ENCODE measurements at places on chromosomes 2 and 18. TPM values are rescaled to one million over a fixed set of nuclear protein-coding genes. Genes with fewer than 3 reads are reported as not detected.

Gene ATG4B
- total RNA-seq: 14.4 TPM

Gene DYNAP
- total RNA-seq: not detected

Gene UGT1A5
- not detected for total RNA-seq

Gene ZNF532
- total RNA-seq: 81.2 TPM

Gene AGXT
- total RNA-seq: not detected

Gene SERPINB4
- total RNA-seq: not detected

Gene FLACC1
- not detected for total RNA-seq

DNA sequence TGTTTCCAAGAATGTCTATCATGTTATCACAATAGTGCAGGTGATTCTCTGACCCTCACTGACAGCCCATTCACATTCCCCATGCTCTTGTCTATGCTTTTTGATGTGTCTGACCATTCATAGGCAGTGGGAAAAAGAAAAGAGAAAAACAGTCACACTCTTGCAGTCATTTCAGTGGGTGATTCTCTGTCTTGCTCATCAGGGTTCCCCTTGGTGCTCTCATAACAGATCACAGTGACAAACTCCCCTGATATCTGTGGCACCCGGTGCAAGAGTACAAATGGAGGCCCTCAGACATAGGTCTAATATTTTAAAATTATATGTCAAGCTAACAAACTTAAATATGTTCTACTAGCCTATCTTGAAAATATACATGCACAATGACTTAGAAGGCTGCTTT is 72.7 kb upstream of the PPP1CB start:
- H3K36me3 ChIP-seq: no peaks in the 10 kb centered on the region

- H3K4me1 ChIP-seq: no peaks in the 10 kb centered on the region
- no peaks in the 10 kb centered on the region for H3K27me3 ChIP-seq
- H3K36me3 ChIP-seq: no peaks in the 10 kb centered on the region
- no peak for DNase-seq
Measured at GRCh38 chr18:986552-986951, 81.9 kb downstream of the ADCYAP1 start.

DNA sequence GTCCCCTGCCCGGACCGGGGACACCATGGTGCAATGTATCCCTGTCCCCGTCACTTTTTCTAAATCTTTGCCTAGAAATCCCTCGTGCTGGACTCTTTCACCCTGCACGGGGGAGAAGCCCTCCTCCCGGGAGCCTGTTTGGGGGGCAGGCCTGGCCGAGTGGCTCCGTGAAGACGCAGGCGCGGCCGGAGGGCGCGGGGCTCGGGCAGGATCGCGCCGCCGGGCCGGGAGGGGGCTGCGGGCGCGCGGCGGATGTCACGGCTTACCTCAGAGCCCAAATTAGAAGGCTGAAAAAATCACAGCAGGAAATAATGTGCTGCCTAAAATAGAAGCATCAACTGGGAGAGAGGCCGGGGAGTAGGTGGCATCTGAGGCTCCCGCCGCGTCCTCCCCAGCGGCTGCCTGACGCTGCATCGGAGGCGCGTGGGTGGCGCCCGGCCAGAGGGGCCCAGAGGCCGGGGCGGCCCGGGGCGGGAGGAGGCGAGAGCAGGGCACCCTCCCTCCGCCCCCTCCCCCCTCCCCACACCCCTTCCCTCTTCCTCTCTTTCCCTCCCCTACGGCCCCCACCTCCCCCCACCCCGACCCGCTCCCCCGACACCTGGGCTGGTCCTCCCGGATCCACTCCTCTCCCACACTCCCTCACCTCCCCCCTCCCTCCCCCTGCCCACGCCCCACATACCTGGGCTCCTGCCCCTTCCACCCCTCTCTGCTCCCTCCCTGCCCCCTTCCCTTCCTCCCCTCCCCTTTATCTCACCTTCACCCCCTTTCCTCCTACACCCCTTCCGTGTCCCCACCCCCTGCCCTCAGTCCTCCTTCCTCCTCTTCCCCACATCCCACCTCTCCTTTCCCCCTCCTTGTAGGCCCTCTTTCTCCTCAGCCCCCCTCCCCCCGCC is 51.9 kb downstream of the SLC4A1AP start:
- H3K36me3 ChIP-seq: no peaks in the 10 kb centered on the region
- H3K4me3 ChIP-seq: peak overlapping the region; percentile 25
- DNase-seq: peak; percentile 69

GRCh38 chr2:20433946-20434553 is 12.8 kb upstream of the RHOB start:
- H3K27me3 ChIP-seq: no peaks in the 10 kb centered on the region
- peak; percentile 7 for DNase-seq

DNA sequence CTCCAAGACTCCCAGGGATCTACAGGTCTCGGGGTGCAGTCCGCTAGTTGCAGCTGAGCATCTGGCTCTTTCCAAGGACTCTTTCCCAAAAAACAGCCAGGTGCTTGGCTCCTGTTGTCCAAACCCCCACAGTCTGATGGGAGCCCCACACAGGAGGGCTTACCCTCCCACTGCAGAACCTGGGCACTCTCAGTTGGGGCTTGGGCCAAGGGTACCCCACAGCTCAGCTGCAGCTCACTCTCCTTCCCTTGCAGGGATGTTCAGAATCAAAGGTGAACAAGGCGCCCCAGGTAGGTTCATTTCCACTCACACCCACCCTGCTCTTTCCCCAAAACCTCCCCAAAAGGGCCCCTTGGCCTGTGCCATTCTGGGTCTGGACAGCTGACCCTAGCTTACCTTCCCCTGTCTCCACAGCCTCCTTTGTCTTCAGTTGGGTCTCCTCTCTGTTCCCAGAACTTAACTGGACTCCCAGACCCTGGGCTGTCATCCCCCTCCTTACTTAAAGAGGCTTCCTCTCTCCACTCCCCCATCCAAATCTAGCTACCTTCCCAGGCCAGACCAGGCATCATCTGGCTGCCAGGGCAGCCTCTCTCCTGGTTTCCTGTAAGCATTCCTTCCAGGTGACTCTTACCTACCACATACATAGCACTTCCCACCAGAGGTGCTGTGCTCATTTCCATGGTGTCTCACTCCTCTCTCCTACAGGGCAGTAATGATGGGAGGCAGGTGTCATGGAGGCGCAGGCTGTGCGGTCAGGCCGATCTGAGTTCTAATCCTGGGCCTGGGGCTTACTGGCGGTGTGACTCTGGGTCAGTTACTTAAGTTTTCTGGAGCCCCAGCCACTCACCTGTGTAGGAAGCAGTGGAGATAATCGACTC is 29.5 kb downstream of the MARCO start:
- H3K4me1 ChIP-seq: no peaks in the 10 kb centered on the region
- H3K36me3 ChIP-seq: no peaks in the 10 kb centered on the region
- H3K27me3 ChIP-seq: no peaks in the 10 kb centered on the region
- H3K4me3 ChIP-seq: no peak overlapping the region

DNA sequence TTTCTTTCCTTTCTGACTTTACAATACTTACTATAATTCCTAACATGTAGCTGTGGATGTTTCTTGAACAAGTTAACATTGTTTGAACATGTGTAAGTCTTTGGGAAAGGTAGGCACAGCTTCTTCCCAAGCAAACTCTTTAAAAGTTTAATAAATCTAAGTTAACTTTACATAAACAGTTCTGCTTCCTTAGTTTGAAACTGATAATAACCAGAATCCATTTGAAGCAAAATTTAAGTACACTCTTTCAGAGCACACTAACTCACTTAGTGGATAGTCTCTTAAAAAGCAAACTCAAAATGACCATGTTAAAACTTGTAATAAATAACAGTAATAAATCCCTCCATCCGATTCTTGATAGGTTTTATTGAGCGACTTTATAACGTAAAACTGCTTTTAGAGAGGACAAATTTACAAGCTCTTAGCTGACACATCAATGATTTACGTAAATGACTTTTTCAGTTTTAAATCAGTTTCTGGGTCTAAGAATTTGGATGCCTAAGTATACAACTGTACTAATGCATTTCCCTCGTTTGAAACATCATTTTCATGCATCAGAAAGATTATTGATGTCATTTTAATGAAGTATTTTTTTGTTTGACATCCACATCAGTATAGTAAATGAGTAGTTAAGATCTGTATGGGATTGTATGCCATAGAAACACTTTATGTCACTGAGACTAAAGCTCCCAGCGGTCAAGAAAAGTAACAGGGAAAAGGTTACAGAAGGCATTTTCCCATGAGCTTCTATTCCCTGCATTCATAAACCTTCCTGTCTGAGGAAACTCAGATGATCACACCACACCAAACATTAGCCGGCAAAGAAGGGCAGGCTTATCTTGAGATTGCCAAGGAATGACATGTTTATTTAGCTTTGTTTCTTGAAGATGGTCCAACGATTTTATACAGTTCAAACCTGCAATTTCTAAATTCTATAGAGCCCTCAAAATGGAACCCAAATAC is 67.5 kb downstream of the PDE1A start:
- H3K36me3 ChIP-seq: no peaks in the 10 kb centered on the region
- no peaks in the 10 kb centered on the region for H3K27me3 ChIP-seq
- H3K27ac ChIP-seq: peak overlapping the region; percentile 73
- DNase-seq: no peak
- H3K4me3 ChIP-seq: no peak overlapping the region
- no peaks in the 10 kb centered on the region for H3K4me1 ChIP-seq

DNA sequence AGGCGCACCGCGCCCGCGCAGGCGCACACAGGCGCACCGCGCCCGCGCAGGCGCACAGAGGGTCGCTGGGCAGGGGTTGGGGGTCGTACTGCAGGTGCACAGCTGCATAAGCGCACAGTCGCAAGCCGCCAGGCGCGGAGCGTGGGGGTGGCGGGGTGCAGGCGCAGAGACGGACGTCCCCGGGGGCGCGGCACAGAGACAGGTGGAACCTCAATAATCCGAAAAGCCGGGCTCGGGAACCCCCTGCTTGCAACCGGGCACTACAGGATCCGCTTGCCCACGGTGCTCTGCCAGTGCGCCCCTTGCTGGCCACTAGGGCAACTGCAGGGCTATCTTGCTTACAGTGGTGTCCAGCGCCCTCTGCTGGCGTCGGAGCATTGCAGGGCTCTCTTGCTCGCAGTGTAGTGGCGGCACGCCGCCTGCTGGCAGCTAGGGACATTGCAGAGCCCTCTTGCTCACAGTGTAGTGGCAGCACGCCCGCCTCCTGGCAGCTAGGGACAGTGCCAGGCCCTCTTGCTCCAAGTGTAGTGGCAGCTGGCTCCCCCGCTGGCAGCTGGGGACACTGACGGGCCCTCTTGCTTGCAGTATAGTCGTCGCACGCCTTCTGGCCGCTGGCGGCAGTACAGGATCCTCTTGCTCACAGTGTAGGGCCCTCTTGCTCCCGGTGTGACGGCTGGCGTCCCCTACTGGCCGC is 34.9 kb downstream of the FAM110C start:
- DNase-seq: peak; percentile 59
- H3K36me3 ChIP-seq: no peaks in the 10 kb centered on the region
- no peak overlapping the region for H3K27ac ChIP-seq
- no peak overlapping the region for H3K4me3 ChIP-seq
- H3K27me3 ChIP-seq: no peaks in the 10 kb centered on the region

DNA sequence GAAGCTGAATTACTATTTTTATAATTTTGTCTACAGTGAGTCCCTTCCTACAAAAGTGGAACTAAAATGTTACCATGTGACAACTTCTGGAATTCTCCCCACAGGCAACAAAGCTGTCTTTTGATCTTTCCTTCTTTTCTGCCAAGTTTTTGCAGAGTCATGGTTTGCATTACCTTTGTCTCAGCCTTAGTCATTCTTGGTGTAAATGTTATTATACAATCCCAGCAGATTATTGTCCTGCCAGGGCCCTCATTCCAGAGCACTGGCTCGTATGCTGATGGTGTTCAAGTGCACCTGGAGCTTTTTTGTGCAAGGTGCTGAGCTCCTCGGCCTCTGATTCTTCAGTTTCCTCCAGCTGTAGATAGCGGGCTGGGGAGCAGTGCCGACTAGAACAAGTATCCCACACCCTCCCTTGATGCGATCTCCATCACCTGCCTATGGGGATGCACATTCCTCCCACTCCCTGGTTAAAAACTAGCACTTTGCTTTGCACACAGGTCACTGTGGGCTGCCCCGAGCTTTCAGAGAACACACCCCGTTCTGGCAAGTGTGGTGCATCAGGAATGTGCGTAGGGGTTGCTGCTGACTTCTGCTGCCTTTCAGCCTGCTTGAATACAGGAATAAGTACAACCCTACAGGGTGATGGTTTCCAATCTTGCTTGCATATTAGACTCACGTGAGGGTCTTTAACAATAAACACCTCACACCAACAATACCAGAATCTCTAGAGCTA is 263.6 kb downstream of the RNF144A start:
- no peak overlapping the region for H3K4me3 ChIP-seq
- H3K36me3 ChIP-seq: no peaks in the 10 kb centered on the region
- H3K27me3 ChIP-seq: no peaks in the 10 kb centered on the region
- no peaks in the 10 kb centered on the region for H3K4me1 ChIP-seq
- H3K27ac ChIP-seq: no peak overlapping the region
- DNase-seq: no peak

GRCh38 chr18:65091744-65092329 is 659.0 kb upstream of the CDH7 start:
- no peaks in the 10 kb centered on the region for H3K4me1 ChIP-seq
- H3K27me3 ChIP-seq: no peaks in the 10 kb centered on the region
- no peaks in the 10 kb centered on the region for H3K36me3 ChIP-seq
- no peak overlapping the region for H3K4me3 ChIP-seq
- no peak overlapping the region for H3K27ac ChIP-seq
- no peak for DNase-seq

GRCh38 chr18:34544930-34545329 is 165.2 kb upstream of the DTNA start:
- no peak for DNase-seq
- no peak overlapping the region for H3K27ac ChIP-seq
- H3K4me3 ChIP-seq: no peak overlapping the region
- no peaks in the 10 kb centered on the region for H3K4me1 ChIP-seq
- no peaks in the 10 kb centered on the region for H3K36me3 ChIP-seq

GRCh38 chr2:42028571-42029148 is 19.2 kb upstream of the PKDCC start:
- peak; percentile 51 for DNase-seq
- H3K27me3 ChIP-seq: no peaks in the 10 kb centered on the region
- H3K4me3 ChIP-seq: no peak overlapping the region
- H3K36me3 ChIP-seq: no peaks in the 10 kb centered on the region
- peak overlapping the region; percentile 32 for H3K27ac ChIP-seq

DNA sequence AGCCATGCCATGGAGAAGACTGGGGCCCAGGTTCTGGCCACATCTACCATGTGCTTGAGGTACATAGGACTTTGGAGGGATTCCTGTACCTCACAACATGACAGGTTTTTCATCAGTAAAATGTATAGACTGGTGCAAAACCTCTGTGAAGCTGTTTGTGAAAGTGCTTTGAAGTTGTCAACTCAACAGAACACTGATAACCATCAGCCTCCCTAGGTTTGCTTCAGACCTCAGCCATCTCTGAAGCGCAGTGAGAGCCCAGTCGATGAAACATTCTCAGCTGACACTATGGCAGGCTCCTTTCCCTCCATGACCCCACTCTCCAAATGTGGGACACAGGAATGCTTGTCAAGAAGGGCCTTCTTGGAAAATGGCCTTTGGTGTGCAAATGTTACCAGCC is 38.6 kb downstream of the STK25 start:
- H3K27ac ChIP-seq: no peak overlapping the region
- no peaks in the 10 kb centered on the region for H3K4me1 ChIP-seq
- no peaks in the 10 kb centered on the region for H3K36me3 ChIP-seq
- no peaks in the 10 kb centered on the region for H3K27me3 ChIP-seq

DNA sequence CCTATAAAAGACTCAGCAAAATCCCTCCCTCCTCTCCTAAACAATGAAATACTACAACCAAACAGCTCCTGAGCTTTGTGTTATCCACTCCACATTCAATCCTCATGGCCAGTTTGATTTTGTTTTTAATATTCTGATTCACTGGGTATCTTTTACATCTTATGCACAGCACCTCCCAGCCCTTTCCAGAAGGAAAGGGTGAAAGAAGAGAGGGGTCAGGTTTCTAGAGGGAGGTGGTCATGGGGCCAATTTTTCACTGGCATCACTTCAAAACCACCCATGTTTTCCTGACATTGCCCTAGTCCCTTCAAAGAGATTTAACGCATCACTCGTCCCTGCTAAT is 315.6 kb downstream of the LPIN1 start:
- DNase-seq: no peak
- H3K27me3 ChIP-seq: no peaks in the 10 kb centered on the region
- H3K36me3 ChIP-seq: no peaks in the 10 kb centered on the region
- no peak overlapping the region for H3K4me3 ChIP-seq
- H3K4me1 ChIP-seq: no peaks in the 10 kb centered on the region

All from uterus (tissue), 4 donors.